ENCODE measurements at places on chromosomes 2 and 18.
A peak's percentile ranks its signal among the peaks of the same experiment; 100 is the strongest.

DNA sequence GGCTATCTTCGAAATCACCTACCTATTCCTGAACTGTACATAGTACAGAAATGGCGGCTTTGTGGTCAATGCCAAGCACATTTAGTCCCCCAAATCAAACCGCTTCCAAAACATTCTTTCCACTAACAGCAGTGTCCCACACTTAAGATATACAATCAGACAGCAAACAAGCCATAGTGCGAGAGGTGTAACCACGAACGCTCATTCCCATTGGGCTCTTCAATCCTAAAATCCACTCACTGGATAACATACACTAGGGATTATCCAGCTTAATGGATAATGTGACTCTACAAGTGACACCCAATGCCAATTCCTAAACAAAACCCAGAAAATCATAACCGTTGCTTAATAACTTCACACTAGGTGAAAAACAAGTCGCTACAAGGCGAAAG, 2.0 kb downstream of the XPO1 start:
- peak; percentile 48 for DNase-seq

GRCh38 chr2:112626604-112627059, 19.1 kb upstream of the SLC20A1 start:
- DNase-seq, result peak; percentile 89

- no peak for DNase-seq
These were observed 11.0 kb upstream of the OSR1 start for GRCh38 chr2:19369341-19369955.

DNA sequence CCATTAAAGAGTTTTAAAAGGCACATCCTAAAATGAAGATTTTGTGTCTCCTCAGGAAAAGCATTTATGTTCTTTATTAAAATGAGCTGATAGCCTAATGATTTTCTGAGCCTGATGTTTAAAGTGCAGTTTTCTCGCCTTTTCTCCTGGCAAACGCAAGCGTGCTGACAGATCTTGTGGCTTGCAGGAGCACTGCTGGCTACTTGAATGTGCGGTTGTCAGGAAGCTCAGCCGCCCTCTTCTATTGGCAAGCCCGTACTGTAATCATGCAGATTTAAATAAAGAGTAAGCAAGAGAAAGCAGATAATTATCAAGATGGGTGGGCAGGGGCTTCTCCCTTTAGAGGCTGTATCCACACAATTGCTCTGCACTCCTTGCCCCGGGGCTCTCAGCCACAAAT, 139.5 kb upstream of the SPHKAP start:
- DNase-seq, result no peak

GRCh38 chr2:160538559-160539355, 45.1 kb upstream of the RBMS1 start:
- DNase-seq, result no peak

GRCh38 chr2:58434692-58435091, 193.6 kb upstream of the FANCL start:
- no peak for DNase-seq

- no peak for DNase-seq
These were observed 3.3 kb downstream of the CIB4 start for GRCh38 chr2:26637811-26638310.

DNA sequence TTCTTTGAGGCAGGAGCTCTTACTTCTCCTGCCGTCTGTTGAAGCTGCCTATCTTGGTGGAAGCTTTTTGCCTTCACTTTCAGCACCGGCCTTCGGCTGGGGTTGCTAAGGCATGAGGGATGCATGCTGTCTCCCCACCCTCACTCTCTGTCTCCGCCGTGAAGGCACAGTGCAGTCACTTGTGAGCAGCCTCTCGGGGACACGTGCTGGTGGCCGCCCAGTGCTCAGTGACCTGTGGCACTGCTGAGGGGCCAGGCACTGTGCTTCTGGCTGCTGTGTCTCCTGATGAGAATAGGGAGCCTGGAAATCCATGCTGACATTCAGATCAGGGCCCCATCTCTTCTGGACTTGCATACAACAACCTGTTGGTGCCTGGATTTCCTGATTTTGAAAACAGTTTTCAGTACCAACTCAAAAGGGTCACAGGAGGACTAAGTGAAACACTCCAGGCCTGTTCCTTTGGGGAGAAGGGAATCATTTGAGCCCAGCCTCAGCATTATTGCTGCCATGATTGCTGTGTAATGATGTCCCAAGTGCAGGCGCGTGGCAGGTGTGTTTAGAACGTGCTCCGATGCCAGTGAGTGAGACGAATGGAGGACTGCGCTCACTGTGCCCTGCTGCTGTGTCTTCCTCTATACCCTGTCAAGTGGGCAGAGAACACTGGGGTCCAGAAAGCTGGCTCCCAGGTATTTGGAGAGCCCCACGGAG, 218.1 kb downstream of the SEPTIN10 start:
- no peak for DNase-seq

GRCh38 chr2:205745661-205746419, 63.5 kb downstream of the NRP2 start:
- no peak for DNase-seq

DNA sequence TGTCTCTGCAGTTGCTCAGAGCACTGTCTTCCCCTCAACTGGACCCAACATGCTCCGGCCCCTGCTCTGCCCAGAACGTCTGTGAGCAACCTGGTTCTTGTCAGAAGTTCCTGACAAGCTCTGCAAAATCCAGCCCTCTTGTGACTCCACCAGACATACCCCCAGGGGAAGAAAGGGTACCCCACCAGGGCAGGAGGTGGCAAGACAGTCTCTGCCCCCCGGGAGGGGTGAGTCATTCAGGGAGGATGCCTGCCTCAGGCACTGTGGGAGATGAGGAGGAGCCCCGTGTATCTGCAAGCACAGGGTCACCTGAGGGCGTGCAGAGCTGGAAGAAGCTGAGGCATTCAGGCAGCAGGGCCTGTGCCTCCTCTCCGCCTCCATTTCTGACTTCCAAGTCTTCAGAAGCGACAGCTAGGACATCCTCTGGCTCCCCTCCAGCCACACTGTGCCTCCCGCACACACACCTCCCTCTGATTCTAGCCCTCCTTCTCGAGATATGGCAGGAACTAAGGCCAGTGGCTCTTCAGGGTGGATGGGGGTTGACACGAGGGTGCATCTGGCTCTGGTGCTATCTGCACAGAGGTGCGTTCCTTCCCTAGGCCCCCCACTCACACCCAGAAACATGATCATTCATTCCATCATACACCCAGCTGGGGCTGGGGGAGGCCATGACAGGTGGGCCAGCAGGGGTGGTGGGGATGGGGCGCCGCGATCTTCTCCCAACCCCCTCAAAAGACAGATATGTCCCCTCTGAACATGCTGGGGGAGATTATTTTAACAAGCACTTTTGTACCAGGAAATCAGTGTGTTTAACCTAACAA, 222.2 kb downstream of the CYP26B1 start:
- DNase-seq, result peak; percentile 96

DNA sequence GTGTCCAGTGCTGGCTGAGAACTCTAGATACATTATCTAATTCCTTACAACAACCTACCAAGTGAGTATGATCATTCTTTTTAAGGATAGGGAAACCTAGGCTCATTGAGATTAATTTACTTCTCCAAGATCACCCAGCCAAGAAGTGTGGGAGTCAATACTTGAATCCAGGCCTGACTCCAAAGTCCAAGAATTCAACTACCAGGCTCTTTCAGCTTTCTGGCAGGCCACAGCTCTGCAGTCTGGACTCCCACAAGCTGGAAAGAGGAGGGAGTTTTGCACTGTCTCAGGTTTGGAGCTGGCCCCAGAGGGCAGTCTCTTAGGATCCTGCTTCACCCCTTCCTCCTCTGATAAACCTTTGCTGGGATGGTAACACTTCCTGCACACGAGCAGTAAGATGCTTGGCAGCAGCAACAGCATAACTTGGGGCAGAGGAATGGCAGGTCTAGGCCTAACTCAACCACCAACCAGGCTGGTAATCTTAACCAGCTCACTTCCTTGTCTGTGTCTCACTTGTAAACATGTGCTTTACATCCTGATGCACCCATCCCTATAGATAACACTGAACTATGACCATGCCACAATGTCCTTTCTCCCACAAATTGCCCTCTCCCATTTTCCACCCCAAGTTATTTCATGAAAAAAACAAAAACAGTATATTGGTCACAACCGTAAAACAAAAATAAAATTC, 111.1 kb upstream of the ACAA2 start:
- no peak for DNase-seq

GRCh38 chr2:231554748-231555545, 24.7 kb upstream of the NMUR1 start:
- peak; percentile 87 for DNase-seq

- DNase-seq, result no peak
These were observed 206.2 kb upstream of the PXDN start for GRCh38 chr2:1950474-1950873.

- DNase-seq, result no peak
These were observed 261.2 kb downstream of the TXNL1 start for GRCh38 chr18:56377231-56377630.

- DNase-seq, result no peak
These were observed 17.9 kb upstream of the TRIM43 start for GRCh38 chr2:95573866-95574265.

DNA sequence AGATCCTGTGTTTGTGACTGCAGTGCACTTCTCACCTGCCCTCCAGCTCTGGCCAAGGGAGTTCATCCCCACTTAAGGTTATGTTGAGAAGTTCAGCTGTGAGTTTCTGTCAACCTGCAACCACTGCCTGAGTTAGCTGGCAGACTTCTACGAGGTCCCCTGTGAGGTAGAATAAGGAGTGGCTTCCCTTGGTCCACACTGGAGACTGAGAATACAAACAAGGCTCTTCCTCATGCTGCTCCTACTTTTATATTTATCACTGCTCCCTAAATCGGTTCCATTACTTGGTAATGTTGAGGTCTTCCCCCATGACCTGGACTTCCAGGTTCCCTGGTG, 353.2 kb upstream of the CWC22 start:
- no peak for DNase-seq

- DNase-seq, result no peak
These were observed 31.4 kb downstream of the KCNIP3 start for GRCh38 chr2:95328358-95329125.

DNA sequence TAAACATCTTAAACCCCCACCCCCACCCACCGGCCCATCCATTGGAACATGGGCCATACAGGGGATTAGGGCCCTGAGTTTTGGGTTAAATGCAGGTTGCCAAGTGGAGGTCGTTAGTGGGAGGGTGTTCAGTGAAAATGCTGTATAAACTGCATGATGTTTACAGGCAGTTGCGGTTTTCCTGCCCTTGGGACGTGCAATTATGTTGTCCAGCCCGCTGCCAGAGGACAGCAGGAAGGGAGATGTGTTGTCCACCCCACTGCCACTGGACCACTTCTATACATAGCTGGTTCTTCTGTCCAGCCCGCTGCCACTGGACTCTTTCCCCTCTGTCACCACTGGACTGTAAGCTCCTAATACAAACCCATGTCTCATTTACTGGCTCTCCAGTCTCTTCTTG, 2.7 kb upstream of the LAPTM4A start:
- DNase-seq, result no peak

- DNase-seq, result no peak
These were observed 80.2 kb upstream of the NEUROD1 start for GRCh38 chr2:181760521-181760920.

GRCh38 chr2:208256192-208256782, 1.4 kb upstream of the IDH1 start:
- DNase-seq, result peak; percentile 34

- DNase-seq, result no peak
These were observed 676.8 kb upstream of the RAB6C start for GRCh38 chr2:129302561-129303183.

GRCh38 chr18:36665952-36666351, 162.8 kb downstream of the TPGS2 start:
- no peak for DNase-seq

DNA sequence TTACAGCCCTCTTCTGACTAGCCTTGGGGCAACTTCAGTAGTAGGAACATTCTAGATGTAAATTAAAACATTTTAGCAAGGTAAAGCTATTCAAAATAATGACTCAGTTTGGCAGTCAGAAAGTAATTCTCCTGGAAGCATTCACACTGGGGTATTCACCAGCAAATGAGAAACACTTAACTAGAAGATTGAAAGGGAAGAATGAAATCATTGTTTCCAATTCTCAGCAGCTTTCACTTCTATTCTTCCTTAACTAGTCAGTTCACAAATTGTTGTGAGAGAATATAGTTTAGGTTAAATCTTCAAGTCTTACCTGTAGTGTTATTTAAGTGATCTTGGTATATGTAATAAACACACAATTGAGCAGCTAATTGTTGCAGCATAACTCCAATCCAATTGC, 1135.6 kb upstream of the FAM98A start:
- no peak for DNase-seq

- no peak for DNase-seq
These were observed 37.3 kb upstream of the RNF152 start for GRCh38 chr18:61929881-61930640.

- DNase-seq, result no peak
These were observed 8.5 kb downstream of the EIF2AK2 start for GRCh38 chr2:37148325-37148724.

All from NB4 (cell line).